ENCODE measurements at places on chromosomes 2 and 18.
A peak's percentile ranks its signal among the peaks of the same experiment; 100 is the strongest.

DNA sequence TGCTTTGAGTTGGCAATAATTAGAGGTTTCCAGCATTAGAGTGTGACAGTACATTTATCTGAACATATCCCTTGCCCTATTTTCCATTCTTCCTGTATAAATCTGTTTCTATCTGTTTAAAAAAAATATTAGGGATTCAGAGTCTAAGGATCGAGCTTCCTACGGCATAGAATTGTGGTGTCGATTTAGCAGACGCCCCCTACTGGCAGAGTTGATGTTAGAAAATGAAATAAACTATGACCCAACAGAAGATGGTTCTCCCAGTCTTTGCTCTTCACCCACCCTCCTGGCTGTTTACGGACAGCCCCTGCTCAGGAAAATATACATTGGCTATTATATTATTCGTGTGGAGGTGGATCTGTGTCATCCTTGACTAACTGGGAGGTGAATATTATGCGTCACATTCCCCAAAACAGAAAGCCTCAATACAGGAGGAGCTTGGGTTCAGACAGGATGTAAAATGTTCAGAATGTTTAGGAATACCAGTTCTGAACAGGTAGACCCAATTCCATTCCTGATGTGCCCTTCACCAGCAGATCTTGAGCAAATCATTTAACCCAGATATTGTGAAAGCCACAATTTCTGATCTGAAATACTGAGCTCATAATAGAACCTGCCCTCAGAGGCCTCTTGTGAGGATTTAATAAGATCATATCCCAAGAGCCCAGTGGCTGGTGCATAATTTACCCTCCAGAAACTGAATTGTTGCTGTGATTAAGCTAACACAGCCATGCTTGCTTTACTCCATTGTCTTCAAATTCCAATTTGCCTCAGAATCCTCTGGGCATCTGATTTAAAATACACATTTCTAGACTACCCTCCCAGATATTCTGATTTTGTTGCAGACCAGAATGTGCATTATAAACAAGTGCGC, 10.8 kb upstream of the ERMN start:
- H3K4me1 ChIP-seq: peaks cover 52% of the 10 kb centered on the region
- H3K36me3 ChIP-seq: peaks cover 26% of the 10 kb centered on the region
- peak overlapping the region; percentile 39 for H3K27ac ChIP-seq
- peak; percentile 52 for DNase-seq

GRCh38 chr2:220224691-220225543, 597.5 kb downstream of the SLC4A3 start:
- no peak for DNase-seq
- H3K4me1 ChIP-seq: no peaks in the 10 kb centered on the region
- no peak overlapping the region for H3K4me3 ChIP-seq
- no peak overlapping the region for H3K27ac ChIP-seq
- H3K36me3 ChIP-seq: no peaks in the 10 kb centered on the region

- H3K4me3 ChIP-seq: no peak overlapping the region
- no peak for DNase-seq
- H3K36me3 ChIP-seq: no peaks in the 10 kb centered on the region
- H3K4me1 ChIP-seq: no peaks in the 10 kb centered on the region
- H3K27ac ChIP-seq: no peak overlapping the region
- H3K27me3 ChIP-seq: no peaks in the 10 kb centered on the region
Observed at GRCh38 chr2:229348128-229348527, 77.0 kb upstream of the PID1 start.

DNA sequence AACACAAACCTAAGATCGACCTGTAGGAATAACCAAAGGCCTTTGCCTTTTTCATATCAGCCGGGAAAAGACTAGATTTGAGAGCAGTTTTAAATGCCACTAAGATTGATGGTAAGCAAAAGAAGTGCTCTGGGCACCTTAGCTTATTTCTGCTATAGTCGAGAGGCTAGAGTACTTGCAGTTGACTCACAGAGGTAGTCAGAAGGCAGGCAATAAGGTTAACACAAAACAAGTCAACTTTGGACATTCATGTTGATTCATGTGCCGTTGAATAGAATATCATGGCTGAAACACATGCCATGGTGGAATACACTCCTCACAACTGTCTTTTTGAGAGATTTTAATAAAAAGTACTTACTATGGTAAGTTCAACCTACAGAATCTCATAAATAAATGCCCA, 507.6 kb downstream of the ZEB2 start:
- H3K27ac ChIP-seq: no peak overlapping the region
- DNase-seq: no peak
- H3K36me3 ChIP-seq: no peaks in the 10 kb centered on the region
- H3K27me3 ChIP-seq: no peaks in the 10 kb centered on the region
- H3K4me1 ChIP-seq: no peaks in the 10 kb centered on the region

- no peak overlapping the region for H3K27ac ChIP-seq
- H3K4me1 ChIP-seq: peaks cover 15% of the 10 kb centered on the region
- H3K4me3 ChIP-seq: no peak overlapping the region
- DNase-seq: no peak
- no peaks in the 10 kb centered on the region for H3K36me3 ChIP-seq
Observed at GRCh38 chr2:42804338-42804737, 12.0 kb upstream of the HAAO start.

- peaks cover 12% of the 10 kb centered on the region for H3K4me1 ChIP-seq
- peaks cover 35% of the 10 kb centered on the region for H3K27me3 ChIP-seq
- peak; percentile 58 for DNase-seq
Observed at GRCh38 chr2:71545572-71546274, 92.4 kb downstream of the DYSF start.

DNA sequence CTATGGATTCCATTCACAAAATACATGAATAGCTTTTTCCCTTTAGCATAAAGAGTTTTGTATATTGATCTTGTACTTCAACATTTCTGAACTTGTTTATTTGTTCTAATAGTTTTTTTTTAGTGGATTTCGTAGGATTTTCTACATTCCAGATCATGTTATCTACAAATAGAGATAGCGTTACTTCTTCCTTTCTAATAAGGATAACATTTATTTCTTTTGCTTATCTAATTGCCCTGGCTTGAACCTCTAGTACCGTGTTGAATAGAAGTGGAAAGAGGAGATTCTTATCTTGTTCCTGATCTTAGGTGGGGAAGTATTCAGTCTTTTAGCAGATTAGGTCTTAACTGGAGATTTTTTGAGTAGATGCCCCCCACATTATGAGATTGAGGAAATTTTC, 9.5 kb downstream of the UGT1A6 start:
- no peak overlapping the region for H3K27ac ChIP-seq
- no peak overlapping the region for H3K4me3 ChIP-seq
- no peaks in the 10 kb centered on the region for H3K4me1 ChIP-seq
- no peak for DNase-seq

- H3K4me3 ChIP-seq: no peak overlapping the region
- no peaks in the 10 kb centered on the region for H3K4me1 ChIP-seq
- H3K36me3 ChIP-seq: no peaks in the 10 kb centered on the region
- no peak for DNase-seq
Observed at GRCh38 chr2:146950911-146951310, 893.9 kb upstream of the ACVR2A start.

Data from activated naive CD4-positive, alpha-beta T cell treated with anti-CD3 and anti-CD28 coated beads, Interleukin-2, amount 10 ng/mL, durations not matched to agents 7 days and 5 days (primary cell).